Glutamatergic neuron (in vitro differentiated cells): ENCODE measurements at places on chromosomes 5 and 9.

- DNase-seq, result no peak
Measured at GRCh38 chr9:94705162-94705702, 21.3 kb upstream of the AOPEP start.

DNA sequence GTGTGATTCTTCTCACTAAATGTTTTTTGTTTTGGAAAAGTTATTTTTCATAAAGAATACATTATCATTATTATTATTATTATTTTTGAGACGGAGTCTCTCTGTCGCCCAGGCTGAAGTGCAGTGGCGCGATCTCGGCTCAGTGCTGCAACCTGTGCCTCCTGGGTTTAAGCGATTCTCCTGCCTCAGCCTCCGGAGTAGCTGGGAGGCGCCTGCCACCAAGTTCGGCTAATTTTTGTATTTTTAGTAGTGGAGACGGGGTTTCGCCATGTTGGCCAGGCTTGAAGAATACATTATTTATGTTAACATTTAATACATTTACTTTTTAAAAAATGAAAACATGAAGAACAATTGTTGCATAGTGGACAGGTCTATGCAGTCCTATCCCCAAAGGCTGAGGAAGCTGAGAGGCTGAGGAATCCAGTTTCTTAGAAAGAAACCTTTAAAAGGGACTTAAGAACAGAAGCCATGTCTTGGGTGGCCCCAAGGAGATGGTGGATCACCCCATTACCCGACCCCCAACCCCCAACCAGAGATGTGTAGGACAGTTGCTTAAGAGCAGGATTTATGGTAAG lies 2.0 kb downstream of the TMEM38B start:
- no peak for DNase-seq

DNA sequence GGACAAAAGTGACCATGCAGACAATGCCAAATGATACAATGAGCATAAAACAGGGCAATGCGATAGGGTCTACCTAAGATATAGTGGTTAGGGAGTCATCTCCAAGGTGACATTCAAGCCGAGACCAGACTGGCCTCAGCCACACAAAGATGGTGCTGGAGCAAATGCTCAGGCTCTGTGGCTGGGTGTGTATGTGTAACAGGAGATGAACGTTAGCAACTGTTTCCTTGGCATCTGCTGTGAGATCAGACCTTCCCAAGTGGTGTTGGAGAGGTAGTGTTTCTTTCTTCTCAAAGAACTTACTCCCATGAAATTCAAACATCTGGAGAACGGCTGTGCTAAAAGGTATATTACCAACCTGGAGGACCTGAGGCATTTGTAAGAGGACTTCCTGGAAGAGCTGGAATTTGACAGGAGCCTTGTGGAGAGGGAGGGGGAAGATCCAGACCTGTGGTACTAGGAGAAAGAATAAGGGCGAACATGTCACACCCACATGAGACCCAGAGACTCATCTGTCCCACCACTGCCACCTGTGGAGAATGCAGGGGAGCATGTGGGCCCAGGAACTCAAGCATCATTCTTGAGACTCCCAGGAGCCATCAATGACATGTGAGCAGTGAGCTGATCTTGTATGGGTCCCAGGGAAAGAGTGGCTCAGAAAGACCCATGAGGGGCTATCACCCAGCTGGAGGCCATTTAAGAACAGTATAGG lies 21.4 kb upstream of the ANXA6 start:
- no peak for DNase-seq

GRCh38 chr5:31731710-31732301 lies 92.9 kb downstream of the PDZD2 start:
- no peak for DNase-seq

DNA sequence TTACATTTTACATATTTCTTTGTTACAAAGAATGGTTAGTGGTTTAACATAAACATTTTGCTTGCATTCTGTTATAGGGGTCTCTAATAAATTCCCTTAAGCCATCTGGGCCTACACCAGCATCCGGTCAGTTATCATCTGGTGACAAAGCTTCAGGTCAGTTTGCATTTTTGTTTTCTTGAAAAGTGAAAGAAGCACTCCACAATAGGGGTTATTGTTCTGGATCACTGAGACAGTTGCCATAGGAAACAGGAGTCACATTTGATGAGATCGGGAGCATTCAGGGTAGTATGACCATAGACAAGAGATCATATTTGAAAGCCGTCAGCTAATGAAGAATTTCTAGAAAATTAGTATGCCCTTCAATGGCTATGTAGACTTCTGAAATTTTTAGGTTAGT lies 63.6 kb downstream of the NUP214 start:
- DNase-seq, result no peak

DNA sequence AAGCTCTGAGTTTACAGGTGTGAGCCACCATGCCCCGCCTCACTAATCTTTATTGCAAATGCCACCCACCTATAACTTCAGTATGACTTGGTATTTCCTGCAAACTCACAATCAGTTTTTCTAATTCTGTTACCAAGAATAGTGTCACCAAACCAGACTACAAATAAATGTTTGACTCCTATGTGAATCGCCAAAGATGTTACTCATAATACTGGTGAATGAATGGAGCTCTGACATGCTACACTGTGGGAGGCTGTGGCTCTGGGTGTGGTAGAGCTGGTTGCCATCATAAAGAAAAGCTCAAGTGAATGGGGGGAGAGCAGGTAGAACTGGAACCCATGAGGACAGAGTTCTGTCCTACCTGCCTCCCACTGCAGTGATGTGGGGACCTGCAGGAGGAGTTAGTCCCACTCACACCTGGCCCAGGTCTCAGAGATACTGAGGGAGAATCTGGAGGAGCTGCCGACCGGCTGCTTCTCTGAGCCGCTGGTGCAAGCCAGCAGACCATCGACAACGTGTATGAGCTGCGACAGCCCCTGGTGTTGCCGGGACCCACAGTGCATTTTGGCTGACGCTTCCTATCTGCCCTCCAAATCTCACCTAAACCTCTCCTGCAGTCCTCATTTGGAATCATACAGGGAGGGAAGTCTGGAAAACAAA lies 95.7 kb downstream of the ENTREP1 start:
- DNase-seq, result no peak

DNA sequence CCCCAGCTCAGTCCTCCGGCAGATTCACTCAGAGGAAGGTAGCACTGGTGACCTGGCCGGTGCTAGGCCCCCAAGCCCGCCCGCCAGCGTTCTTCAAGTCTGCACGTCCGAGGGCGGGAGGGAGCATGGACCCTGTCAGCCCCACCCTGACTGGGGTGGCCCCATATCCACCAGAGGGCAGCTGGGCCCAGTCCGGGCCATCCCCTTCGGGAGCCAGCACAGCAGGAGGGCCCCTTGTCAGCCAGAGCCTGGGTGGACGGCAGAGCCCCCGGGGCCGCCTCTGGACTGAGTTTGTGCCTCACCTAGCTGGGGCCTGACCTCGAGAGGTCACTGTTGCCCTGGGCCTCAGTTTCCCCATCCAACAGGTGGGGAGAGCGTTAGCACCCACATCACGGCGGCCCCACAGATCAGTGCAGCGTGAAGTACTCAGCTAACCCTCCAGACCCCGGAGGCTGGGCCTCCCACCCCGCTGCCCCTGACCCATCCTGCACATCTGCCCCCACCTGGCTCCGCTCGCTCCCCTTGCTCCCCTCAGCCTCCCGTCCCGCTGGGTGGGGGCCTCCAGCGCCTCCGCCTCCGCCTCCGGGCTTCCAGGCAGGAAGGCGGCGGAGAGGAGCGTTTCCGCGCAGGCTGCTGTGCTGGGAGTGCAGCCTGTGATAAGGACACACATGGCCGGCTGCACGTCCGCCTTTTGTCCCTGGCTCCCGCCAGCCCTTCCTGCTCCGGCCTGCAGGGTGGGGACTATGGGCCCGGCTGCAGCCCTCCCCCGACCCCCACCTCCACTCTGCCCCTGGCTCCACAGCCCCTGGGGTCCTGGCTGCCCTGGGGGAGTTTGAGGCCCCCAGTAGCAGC lies 16.6 kb upstream of the EGFL7 start:
- peak; percentile 70 for DNase-seq

GRCh38 chr5:59562756-59563389 lies 330.7 kb downstream of the PDE4D start:
- DNase-seq, result peak; percentile 29

DNA sequence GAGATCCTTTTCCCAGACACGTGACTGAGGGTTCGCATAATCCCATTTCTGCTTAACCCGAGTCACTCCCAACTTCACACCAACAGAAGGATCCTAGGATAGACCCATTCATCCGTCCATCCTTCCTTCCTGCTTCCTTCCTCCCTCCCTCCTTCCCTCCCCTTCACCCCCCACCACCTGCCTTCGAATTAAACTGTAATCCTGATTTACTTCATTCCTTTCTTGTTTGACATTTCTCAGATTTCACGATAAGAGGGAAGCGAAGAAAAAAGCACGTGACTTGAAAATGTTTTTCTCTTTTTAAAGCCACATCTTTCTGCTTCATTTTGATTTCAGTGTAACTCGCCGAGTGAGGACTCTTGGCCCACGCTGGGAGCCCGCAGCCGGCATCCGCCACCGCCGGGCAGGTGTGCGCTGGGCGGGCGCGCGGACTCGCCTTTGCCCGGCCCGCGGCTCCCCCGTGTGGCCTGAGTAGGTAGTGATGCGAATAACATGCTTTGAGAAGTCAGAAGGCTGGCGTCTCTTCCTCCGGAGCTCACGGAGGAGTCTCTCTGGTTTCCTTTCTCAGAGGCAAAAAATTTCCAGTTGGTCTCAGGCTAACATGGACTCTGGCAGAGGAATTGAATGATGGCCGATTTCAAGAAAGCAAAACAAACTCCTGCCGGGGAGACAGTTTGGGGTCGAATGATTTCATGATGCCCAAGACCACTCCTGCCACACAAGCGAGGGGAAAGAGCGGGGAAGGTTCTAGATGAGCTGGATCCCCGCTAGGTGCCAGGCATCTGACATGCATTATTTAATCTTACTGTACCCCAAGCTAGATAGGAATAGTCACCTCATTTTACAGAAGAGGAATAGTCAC lies 117.7 kb downstream of the SLC12A2 start:
- DNase-seq, result peak; percentile 90

- no peak for DNase-seq
Measured at GRCh38 chr5:140821375-140822280, at the start of gene PCDHA5. Gene PCDHA5, plus strand, starts transcription at chr5:140821613.

DNA sequence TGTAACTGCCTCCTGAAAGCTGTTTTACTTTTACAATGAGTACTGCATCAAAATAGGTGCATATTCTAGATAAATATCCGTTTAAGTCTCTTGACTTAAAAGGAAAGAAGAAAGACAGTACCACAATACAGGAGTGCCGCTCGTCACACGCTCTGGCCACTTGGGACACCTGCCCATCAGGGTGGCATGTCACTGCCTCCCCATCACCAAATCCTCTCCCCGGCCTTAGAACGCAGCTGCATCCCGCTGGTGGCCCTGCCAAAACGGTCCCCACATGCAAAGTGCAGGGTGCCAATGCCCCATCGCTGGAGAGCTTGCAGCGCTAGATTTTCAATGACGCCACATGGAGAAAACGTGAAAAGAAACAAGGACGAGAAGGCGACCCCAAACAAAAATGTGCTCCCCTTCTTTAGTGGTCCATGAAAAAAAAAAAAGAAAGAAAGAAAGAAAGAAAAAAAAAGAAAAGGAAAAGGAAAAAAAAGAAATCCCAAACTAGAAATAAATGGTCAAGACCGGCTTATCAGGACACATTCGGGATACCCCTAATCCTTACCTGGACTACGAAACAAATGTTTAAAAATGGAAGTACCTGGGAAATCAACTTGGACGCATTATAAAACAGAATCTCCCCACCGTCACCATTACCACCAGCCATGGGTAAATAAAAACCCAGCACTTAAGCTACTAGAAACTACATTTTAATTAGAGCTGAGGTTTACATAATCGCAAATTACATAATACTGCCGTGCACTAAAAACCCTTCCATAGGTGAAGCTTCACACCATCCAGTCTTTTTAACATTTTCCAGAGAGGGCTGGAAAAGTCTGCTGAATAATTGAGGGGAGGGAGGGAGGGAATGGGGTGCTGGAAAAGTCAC lies 1.0 kb downstream of the ANKH start:
- DNase-seq, result peak; percentile 24

- DNase-seq, result no peak
Measured at GRCh38 chr5:124403281-124403680, 343.2 kb downstream of the ZNF608 start.

DNA sequence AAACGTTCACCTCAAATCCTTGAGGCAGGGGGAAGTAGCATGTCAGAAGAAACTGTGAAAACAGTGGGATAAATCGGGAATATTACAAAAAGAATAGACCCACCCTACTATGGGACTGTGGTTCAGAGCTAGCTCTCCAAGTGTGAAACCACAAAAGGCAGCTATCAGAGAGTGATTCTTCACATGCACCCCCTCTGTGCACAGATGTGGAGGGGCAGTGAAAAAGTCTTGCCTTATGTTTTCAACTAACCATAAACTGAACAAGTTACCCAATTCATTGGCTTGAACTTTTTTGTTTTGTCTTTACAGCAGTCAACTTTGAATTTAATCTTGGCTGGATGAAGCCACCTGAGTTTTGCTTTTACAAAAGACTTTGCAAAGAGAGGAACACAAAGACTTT lies 98.8 kb upstream of the NR4A3 start:
- DNase-seq, result no peak

- DNase-seq, result no peak
Measured at GRCh38 chr5:175710326-175710725, 52.5 kb downstream of the HRH2 start.

DNA sequence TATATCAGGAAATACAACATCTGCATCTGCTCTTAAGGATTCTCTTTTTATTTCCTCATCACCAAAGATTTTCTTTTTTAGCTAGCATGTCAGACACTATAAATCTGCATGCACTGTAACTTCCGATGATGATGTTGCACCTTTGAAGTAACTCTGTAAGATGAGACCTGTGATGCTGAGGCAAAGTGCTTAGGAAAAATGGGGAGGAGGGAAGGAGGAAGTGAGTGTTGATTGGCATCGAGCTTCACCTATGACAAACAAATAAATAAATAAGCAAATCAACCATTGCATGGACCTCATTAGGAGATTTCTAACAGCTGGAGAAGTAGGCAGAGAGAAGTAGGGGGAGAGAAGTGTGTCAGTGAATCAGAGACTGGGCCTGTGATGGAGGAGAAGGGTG lies 52.6 kb downstream of the ENC1 start:
- DNase-seq, result no peak

DNA sequence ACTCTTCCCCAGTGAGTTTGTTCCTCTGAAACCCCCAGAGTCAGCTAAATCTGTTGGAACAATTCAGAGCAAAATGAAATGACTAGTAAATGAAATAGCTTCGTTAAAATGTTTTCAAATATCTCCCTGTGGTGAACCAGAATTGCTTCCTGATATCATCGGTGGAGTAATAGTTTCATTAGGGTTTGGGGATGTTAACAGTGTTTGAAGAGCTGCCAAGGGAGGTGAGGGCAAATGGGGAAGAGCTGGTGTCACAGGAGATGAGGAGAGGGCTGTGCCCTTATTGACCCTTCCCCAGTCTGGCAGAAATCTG lies 4.3 kb upstream of the C7 start:
- no peak for DNase-seq

DNA sequence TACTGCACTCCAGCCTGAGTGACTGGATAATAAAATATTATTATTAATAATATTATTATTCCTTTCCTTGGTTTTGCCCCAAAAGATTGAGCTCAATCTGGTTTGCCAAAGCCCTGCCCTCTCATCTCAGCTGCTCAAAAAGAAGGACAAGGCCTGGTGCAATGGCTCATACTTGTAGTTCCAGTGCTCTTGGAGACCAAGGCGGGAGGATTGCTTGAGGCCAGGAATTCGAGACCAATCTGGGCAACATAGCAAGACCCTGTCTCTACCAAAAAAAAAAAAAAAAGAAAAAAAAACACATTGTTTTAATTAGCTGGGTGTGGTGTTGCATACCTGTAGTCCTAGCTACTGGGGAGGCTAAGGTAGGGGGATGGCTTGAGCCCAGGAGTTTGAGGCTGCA lies 13.7 kb upstream of the DENND1A start:
- DNase-seq, result no peak

- DNase-seq, result no peak
Measured at GRCh38 chr9:129203556-129203909, 25.5 kb upstream of the IER5L start.

GRCh38 chr9:129547869-129548570 lies 72.9 kb downstream of the C9orf50 start:
- DNase-seq, result no peak
